ENCODE measurements at places on chromosomes 4 and X.

DNA sequence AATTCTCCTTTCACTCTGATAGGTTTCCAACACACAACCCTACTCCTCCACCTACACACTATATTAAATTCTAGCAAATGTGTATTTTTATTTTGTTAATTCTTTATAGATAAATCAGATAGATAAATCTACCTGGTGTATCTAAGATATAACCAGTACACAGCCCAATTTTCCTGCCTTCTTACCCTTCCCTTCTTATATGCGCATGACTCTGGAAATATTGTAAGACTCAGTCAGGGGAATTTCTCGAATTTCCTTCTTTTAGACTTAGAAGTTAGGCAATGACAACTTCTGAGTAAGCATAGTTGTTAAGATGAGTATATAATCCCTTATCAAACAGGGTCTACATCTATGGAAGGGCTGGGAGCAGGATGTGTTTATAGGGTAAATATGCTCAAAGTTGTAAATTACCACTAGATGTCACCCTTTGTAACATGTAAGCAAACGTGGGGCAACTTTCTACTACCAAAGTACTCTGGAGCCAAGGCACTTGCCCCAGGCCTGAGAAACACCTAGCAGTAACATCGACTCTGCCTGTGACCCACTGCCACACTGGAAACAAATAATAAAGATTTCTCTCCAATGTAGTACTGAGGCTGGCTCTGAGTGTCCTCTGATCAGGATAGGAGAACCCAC lies 444.7 kb downstream of the IQCM start:
- no peak for DNase-seq

DNA sequence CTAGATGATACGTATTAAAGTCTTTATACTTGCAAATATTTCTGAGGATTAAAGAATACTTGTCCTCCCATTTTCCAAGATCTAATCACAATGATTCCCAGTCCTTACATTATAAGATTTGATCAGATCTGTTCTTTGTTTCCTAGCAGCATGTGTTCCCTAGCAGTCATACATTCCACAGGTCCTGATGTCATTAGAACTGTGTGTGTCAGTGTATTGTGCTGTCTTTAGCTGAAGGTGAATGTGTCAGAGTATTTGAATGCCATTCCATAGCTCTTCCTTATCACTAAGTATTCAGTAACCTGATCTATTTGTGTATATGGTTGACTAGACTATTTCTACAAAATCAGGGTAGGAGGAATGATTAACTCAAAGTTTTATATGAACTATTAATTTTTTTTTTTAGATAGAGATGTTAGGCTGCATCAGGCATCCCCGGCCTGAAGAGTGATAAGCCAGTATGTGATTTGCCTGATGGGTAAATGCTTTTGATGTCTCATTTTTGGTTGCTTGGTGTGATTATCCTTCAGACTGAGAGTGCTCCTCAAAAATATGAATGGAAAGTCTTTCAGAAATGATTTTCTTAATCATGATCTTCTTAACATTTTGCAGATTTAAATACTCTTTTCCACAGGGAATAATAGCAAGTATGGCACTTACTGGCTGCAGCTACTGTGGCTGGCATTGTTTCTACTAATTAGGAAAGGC lies 4.4 kb downstream of the ADGRL3 start:
- no peak for DNase-seq

- DNase-seq = no peak
Measured at GRCh38 chr4:152462695-152463094, 73.2 kb downstream of the FBXW7 start.

DNA sequence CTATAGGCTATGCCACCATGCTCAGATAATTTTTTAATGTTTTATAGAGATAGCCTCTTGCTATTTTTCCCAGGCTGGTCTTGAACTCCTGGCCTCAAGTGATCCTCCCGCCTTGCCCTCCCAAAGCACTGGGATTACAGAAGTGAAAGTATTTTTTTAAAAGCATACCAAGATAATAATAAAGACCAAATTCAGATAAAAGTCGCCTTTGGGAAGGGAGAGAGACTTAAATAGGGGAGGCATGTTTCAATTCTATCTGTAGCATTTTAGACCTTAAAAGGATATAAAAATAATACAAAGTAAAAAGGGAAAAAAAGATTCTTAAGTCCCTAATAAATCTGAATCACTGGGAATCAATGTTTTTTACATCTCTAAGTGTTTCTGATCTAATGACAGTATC lies 108.9 kb downstream of the AFAP1 start:
- no peak for DNase-seq

DNA sequence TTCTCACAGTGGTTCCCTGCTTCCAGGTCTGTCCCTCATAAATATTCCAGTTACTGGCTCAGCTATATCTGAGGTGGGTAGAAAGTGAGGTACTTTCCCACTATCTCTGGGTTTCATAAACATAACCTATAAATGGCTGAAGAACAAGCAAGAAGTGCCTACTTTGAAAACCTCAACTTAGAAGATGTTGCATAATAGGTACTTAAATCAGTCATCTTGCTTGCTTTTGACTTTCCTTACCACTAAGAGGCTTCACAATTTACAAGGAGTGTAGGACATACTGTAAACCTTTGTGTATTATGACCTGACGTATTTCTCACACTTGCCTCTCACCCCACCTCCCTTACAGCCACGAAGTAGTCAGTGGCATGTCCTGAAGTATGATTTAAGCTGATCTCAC lies 145.9 kb downstream of the PCDH19 start:
- DNase-seq = no peak

GRCh38 chr4:7864685-7865084 lies 75.0 kb downstream of the AFAP1 start:
- no peak for DNase-seq

- DNase-seq = no peak
Measured at GRCh38 chr4:109429545-109429944, 4.1 kb upstream of the SEC24B start.

DNA sequence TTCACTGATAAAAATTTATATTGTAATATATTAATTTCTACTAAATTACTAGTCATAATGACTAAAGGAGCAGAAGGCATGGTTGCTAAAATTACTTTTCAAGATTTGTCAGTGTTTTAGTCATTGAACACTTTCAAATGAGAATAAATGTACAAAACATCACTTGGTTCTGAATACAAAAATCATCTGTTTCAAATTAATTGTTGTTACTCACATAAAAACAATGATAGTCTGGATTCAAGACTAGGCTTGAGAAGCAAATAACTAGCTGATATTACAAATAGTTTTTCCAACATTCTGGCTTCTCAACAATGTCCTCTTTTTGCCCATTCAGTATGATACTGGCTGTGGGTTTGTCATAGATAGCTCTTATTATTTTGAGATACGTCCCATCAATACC lies 112.5 kb downstream of the ANAPC10 start:
- DNase-seq = no peak

- no peak for DNase-seq
Measured at GRCh38 chrX:98141466-98141865, 1257.8 kb downstream of the RPA4 start.

GRCh38 chr4:75255261-75255660 lies 258.9 kb downstream of the RCHY1 start:
- DNase-seq = no peak

GRCh38 chrX:31291131-31291530 lies 219.3 kb upstream of the FTHL17 start:
- DNase-seq = no peak

DNA sequence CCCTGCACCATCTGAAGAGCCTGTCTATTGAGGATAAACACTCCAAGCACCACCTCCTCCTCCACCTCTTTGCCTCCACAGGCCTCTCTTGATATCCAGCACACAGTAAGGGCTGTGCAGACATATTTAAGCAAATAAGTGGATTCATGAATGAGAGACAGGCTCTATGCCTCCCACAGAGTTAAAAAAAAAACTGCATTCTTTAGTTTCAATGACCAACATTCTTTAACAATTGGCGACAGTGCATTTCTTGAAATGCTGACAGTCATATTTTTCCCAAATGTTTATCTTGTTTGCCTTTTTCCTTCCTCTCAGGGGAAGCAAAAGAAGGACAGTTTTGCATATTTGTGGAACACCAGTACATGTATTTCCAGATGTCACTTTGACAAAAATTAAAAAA lies 38.6 kb downstream of the MXRA5 start:
- DNase-seq = no peak

DNA sequence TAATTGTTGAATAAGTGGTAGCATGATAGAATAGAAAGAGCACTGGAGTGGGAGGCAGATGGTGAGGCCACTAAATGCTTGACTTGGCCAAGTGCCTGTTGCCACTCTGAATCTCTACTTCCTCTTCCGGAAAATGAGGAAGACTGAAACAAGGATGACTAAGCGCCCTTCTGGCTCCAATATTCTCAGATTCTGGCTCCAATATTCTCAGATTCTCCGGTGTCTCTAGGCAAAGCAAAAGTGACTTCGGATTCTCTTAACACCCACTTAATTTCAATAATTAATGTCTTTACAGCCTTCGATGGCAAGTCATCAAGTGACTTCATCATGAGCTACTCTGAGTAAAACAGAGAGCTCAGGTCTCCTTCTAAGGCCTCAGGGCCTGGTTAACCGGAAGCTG lies 402.2 kb upstream of the FGF13 start:
- no peak for DNase-seq

DNA sequence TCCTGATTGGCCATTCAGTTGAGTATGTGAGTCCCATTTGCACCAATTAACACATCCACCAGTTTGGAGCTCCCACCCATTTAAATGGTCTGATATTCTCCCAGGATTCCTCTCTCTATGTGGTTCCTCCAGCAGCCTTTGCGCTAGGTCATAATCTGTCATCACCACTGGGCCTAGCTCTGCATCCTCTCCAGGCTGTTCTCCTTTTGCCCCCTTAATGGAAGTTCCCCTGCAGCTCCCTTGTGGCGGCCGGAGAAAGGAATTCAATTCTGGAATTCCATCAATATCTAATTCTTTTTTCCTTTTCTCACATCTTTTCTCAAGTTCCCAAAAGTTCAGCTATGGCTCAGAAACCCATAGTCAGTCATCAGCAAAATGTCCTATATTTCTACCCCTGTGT lies 2184.4 kb upstream of the AGA start:
- no peak for DNase-seq

DNA sequence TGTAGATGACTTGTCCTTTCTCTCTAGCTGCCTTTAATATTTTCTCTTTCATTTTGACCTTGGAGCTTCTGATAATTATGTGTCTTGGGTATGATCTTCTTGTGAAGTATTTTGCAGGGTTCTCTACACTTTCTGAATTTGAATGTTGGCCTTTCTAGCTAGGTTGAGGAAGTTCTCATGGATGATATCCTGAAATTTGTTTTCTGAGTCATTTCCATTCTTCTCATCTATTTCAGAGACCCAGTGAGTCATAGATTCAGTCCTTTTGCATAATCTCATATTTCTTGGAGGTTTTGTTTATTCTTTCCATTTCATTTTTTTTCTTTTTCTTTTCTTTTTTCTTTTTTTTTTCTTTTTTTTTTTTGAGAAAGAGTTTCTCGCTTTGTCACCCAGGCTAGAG lies 585.7 kb upstream of the PABPC4L start:
- DNase-seq = no peak

DNA sequence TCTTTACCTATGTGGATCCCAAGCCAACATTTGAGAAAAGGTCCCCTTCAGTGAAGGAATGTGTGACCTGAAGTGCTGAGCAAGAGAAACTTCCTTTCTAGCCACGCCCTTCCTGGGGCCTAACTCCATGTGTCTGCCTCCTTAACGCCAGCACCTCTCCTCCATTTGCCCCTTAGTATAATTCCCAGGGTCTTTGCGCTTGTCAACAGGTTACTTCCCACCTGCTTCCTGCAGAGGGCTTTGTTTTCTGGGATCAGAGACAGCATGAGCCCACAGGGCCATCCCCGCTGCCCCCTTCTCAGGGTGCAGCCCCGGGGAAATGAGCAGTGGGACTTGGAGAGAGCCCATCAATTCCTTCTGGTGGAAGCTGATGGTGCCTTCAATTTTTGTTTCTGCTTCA lies 45.9 kb upstream of the DRD5 start:
- no peak for DNase-seq

DNA sequence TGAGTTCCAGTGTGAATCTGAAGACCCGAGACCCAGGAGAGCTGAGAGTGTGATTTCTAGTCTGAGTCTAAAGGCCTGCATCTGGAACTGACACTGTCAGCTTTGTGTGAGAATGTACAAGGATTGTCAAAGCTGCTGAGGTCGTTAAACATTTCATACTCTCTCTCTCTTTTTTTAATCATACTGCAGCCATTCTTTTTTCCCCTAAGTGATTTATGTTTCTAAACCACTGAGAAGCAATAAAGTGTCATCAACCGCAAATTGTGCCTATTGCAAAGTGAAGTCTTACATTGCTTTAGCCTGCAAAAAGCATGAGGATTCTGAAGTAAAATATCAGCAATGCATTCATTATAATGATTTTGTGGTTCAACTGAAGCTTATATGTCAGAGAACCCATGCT lies 106.0 kb downstream of the ASMT start:
- no peak for DNase-seq

DNA sequence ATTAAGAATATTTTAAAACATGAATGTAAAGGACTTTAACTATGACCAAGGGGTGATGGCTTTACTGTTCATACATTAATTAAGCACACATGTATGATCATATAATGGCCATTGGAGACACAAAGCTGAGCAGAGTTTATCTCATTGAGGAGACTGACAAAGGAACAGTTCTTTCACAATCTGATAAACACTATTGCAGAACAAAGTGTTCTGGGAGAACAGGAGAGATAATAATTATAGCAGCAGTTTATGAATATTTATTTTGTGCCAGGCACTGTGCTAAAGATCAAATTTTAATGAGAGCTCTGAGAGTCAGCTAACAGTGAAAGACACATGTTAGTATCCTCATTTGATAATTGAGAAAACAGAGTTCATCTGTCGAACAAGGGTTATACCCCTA lies 242.4 kb upstream of the NR3C2 start:
- no peak for DNase-seq

DNA sequence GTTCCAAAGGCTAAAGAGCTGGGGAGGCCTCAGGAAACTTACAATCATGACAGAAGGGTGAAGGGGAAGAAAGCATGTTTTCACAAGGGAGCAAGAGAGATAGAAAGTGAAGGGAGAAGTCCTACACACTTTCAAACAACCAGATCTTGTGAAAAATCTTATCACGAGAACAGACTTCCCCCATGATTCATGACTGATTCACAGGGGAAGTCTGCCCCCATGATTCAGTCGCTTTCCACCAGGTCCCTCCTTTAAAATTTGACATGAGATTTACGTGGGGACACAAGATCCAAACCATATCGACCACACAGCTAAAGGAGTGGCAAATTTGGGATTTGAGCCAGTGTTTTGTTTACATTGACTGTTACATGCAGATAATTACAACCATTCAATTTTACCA lies 971.1 kb upstream of the HS3ST1 start:
- DNase-seq = no peak

DNA sequence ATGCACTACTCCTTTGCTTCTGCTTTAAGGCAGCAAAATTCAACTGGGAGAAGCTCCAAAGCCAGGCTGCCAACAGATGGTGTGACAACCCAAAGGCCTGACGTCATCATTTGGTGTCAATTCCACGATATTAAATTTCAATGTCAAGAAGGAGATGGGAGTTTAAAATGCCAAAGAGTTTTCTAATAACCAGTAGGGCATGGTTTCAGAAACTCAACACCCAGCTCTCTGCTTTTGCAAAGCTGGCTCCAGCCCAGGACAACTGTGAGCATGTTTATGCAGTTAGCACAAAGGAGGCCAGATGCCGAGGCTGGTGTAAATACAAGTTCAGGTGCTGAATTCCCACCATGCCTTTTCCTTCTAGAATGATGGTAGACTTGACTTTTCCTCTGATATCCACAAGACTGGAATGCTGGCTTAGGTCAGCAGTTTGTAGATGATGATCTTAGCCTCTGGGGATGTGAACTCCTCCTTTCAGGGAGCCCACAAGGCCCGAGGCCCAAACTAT lies 67.3 kb downstream of the AFAP1 start:
- no peak for DNase-seq

Measured in activated T-helper 1 cell treated with Interleukin-2 at 50 U/mL for 16 hours (primary cell).